ENCODE measurements at places on chromosomes 4 and X. TPM values are rescaled to one million over a fixed set of nuclear protein-coding genes. Genes with fewer than 3 reads are reported as not detected.

ADH7 gene
- total RNA-seq: not detected

DNA sequence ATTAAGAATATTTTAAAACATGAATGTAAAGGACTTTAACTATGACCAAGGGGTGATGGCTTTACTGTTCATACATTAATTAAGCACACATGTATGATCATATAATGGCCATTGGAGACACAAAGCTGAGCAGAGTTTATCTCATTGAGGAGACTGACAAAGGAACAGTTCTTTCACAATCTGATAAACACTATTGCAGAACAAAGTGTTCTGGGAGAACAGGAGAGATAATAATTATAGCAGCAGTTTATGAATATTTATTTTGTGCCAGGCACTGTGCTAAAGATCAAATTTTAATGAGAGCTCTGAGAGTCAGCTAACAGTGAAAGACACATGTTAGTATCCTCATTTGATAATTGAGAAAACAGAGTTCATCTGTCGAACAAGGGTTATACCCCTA is 242.4 kb upstream of the NR3C2 start:
- no peak for DNase-seq

GRCh38 chr4:182585321-182585720 is 331.9 kb downstream of the DCTD start:
- DNase-seq: no peak

DNA sequence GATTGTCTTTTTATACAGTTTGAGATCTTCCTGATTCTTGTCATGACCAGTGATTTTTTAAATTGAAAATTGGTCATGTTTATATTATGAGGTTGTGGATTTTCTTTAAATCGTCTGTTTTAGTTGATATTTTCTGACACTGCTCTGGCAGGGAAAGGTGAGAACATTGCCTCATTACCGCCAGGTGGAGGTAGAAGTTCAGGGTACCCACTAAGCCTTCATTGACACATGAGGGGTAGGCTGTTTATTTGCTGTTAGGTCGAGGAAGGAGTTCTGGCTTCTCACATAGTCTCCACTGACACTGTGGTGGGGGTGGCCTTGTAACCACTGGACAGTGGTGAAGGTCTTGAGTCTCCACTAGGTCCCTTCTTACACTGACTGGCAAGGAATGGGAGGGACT is 117.6 kb upstream of the GPR101 start:
- no peak for DNase-seq

DNA sequence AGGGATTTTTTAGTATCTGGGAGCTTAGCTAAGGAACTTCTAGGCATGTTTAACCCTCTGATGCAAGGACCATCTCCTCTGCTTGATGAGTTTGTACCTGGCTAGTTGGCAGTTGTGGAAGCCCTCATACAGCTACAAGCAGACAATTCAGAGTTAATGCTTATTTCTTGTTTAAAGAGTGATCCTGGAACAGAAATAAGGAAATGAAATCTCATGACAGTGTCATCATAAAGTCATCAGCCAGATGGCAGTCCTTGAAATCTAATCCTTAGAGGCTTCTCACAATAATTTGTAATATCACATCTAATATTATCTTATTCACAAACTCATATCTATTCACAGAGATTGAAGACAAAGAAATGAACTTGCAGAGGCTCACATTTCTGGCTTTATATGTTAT is 581.6 kb upstream of the FTHL17 start:
- no peak for DNase-seq

DNA sequence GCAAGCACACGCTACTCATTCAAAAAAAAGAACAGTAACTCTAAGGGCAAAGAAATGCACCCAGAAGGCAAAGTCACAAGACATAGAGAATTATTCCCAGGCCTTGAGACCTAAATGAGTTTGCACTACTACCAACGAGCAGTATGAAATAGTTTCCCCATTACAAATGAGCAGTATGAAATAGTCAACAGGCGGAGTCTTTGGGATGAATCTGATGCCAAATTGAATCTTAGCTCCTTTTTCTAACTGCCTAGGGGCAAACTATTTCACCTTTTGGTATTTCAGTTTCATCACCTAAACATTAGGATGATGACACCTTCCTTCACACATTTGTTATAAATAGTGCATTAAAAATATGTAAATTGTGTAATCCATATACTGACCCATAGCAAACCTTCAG is 213.0 kb upstream of the FAT4 start:
- DNase-seq: no peak

EFHC2 gene
- total RNA-seq: 0.95 TPM

GRCh38 chr4:150999086-150999485 is 16.0 kb downstream of the LRBA start:
- no peak for DNase-seq

DNA sequence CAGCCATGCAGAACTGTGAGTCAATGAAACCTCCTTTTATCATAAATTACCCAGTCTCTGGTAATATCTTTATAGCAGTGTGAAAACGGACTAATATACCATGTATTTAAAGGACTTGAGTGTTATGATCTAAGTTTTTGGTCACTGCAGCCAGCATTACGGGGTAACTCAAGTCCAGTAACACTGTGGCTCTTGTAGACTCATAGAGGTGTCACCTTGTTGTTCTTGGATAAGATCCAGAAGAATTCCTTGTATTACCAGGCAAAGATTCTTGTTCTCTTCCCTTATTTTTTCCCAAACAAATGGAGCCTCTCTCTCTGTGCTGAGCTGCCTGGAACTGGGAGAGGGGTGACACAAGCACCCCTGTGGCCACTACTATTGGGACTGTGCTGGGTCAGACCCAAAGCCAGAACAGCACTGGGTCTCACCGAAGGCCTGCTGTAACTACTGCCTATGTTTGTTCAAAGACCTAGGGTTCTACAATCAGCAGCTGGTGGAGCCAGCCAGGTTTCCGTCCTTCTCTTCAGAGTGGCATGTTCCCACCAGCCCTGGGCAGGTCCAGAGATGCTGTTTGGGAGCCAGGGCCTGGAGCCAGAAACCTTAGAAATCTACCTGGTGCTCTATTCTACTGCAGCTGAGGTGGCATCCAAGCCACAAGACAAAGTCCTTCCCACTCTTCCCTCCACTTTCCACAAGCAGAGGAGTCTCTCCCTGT is 43.7 kb upstream of the MED14 start:
- no peak for DNase-seq

NSUN7 gene
- 7.7 TPM for total RNA-seq

PRRG1 gene
- total RNA-seq: 26.1 TPM

- DNase-seq: no peak
Observed at GRCh38 chr4:150217808-150218207, 139.6 kb downstream of the DCLK2 start.

DNA sequence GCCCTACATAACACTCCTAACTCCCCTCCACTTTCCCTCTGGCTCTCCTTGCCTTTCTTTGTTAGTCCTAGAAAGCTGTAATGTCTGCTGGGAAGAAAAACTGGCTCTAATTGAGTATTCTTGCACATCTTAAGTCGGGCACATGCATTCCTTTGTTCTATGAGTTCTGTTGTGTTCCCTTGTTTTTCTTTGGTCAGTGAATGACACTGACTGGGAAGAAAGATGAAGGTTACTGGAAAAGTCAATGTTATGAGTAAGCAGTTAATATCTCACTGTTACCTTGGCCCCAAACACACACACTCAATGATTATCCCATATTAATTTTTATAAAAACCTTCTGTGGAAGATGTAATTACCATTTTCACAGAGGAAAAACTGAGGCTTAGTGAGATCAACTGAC is 215.9 kb downstream of the SOWAHB start:
- no peak for DNase-seq

- DNase-seq: no peak
Observed at GRCh38 chr4:48193096-48193836, 59.2 kb upstream of the TXK start.

GRCh38 chrX:11704725-11705495 is 39.2 kb upstream of the ARHGAP6 start:
- no peak for DNase-seq

- no peak for DNase-seq
Observed at GRCh38 chrX:119676949-119677653, 15.9 kb downstream of the SEPTIN6 start.

HS6ST2 gene
- 40.2 TPM for total RNA-seq

CDX4 gene
- total RNA-seq: not detected

AMBN gene
- total RNA-seq: not detected

ERAS gene
- total RNA-seq: 0.47 TPM

GRCh38 chr4:116385583-116385982 is 699.8 kb downstream of the TRAM1L1 start:
- DNase-seq: no peak

DNA sequence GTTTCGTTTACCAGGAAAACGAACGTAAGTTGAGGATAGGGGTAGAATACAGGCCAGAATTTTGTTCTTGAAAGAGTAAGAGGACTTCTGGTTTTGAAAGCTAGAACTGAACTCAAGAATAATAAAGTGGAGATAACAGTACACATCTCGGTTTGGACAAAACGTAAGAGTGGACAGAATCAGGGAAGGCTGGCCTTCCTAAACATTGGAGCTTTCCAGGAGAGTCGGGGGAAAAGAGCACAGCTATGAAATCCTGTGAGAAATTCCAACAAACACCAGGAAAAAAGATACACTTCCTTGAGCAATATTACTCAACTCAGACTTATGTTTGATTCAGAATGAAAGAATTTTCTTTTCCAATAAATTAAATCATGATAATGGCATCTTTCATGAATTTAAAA is 1.2 kb downstream of the CTSO start:
- DNase-seq: no peak

DNA sequence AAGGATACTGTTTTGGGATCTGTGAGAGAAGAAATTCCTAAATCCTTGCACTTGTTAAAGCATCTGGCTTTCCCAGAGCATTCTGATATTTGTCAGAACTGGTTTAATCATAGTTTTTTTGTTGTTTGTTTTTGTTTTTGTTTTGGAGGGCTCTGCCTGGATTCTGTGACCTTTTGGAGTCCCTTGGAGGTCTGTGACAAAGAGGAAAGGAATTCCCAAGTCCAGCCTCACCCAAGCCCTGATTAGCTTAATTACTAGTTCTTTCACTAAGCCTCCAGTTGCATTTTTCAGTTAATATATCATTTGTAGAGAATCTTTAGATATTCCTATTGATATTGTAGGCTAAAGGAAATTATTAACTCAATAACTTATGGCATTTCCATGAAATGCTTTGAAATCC is 711 bp downstream of the ACE2 start:
- no peak for DNase-seq

DNA sequence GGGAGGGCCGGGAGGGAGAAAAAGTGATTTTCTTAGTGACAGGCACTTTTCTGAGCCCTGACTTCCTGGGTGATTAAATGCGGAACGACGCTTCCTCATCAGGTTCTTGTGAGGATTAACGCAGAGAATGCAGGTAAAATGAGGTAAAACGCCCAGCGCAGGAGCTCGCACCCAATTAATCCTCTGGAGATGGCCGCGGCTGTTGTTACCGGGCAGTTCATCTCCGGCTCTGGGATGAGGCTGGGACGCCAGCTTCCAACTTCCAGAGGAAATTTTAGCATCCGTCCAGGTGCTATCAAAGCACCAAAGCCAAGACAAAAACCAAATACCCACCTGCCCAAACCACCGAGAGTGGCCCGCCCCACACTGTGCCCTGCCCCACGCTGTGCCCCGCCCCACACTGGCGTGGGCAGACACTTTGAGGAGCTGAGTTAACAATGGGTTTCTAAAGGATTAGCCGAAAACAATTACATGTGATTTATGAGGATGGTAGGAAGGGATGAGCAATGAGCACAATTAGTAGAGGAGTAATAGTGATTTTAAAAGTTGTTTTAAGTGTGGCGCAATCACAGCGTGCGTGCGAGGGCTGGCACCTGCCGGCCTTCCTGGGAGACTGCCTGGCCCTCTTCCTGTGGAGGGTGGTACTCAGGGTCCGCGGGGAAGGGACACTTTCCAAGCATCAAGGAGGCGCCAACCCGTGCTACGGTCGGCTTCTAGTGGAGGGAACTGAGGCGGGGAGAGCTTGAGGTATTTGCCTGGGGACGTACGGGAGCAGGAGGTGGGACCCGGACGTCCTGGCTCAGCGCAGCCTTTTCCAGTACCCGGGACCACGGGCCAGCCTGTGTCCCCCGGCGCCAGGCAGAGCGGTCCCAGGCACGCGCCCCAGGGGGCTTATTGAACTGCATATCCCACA is 41.6 kb upstream of the ADRA2C start:
- DNase-seq: no peak

- no peak for DNase-seq
Observed at GRCh38 chr4:60726779-60727178, 473.3 kb upstream of the ADGRL3 start.

NAT8L gene
- 0.83 TPM for total RNA-seq

GRCh38 chr4:5710961-5711478 is at the start of gene EVC:
Gene EVC, plus strand, starts transcription at chr4:5711201. Its CDS starts 180 bp downstream, at chr4:5711381.
- DNase-seq: no peak

- no peak for DNase-seq
Observed at GRCh38 chr4:82610041-82610440, 48.3 kb upstream of the TMEM150C start.

DNA sequence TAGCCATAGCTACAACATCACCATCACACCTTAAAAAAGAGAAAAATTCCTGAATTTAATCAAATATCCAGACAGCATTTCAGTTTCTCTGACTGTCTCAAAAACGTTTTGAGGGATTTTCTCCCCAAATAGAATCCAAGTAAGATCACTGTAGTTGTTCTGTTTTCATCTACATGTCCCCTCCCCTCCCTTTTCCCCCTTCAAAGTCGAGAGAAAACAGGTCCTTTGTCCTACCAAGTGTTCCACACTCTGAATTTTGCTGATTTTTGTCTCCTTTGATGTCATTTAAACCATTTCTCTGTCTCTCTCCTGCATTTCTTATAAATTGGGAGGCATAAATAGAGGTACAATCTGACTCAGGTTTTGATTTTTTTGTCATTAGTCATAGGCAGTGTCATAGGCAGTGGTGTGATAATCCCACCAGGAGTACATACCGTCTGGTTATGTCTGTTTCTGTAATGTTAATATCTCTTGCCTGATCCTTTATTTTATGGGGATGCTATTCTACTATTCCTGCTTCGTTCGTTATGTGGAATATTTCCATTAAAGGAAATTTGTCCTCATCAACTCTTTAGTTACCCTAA is 348.6 kb downstream of the PTTG2 start:
- no peak for DNase-seq

- DNase-seq: no peak
Observed at GRCh38 chr4:141246243-141246642, 25.5 kb downstream of the ZNF330 start.

- no peak for DNase-seq
Observed at GRCh38 chr4:30930276-30930675, 210.1 kb downstream of the PCDH7 start.
